ENCODE measurements at places on chromosomes 3 and 15.
A peak's percentile ranks its signal among the peaks of the same experiment; 100 is the strongest.

GRCh38 chr3:5239602-5240001 is 52.1 kb downstream of the EDEM1 start:
- peak; percentile 19 for DNase-seq

DNA sequence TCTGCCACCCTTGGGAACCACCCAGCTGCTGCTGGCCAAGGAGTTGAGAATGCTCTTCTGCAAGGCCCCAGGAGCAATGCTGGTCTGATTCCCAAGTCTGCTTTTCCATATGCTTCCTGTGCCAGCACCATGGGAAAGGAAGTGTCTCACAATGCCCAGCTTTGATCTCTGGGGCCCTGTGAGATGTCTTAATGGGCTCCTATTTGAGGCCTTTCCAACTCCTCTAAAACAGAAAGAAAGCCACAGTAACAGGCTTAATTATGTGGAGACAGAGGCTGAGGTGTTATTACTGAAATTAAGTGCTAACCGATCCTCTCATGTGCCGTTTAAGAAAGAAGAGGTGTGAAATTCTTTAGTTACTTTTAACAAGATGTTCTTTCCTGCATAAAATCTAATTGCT is 4.5 kb downstream of the EOGT start:
- DNase-seq, result no peak

DNA sequence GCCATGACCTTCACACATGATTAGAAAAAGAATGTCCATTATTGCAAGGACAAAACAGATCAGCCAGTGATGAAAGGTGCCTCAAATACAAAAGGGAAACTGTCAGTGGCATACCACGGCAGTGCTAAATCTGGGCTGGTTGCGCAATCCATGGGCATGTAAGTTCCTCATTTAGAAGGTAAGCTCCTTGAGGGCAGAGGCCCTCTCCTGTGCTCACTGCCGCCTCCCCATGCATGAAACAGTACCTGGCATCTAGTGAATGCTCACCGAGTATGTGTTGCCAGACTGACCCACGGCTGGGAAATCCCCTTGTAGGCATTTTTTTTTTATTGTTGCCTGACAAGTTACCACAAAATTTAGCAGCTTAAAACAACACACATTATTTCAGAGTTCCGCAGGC is 312.1 kb upstream of the CHRM5 start:
- no peak for DNase-seq

GRCh38 chr3:67245545-67245944 is 247.4 kb downstream of the KBTBD8 start:
- no peak for DNase-seq

DNA sequence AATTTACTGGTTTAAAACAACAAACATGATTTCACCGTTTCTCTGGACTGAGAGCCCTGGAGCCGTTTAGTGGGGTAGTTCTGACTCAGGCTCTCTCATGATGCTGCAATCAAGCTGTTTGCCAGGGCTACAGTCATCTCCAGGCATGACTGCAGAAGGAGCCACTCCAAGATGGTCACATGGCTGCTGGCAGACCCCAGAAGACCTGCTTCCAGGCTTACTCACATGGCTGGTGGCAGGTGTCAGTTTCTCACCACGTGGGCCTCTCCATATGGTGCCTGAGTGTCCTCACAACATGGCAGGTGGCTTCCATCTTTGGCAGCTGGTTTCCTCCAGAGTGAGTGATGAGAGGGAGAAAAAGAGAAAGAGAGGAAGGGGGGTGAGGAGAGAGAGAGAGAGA is 378.3 kb upstream of the RGMA start:
- DNase-seq, result no peak

GRCh38 chr3:37463163-37463562 is 288.8 kb upstream of the LRRFIP2 start:
- DNase-seq, result no peak

DNA sequence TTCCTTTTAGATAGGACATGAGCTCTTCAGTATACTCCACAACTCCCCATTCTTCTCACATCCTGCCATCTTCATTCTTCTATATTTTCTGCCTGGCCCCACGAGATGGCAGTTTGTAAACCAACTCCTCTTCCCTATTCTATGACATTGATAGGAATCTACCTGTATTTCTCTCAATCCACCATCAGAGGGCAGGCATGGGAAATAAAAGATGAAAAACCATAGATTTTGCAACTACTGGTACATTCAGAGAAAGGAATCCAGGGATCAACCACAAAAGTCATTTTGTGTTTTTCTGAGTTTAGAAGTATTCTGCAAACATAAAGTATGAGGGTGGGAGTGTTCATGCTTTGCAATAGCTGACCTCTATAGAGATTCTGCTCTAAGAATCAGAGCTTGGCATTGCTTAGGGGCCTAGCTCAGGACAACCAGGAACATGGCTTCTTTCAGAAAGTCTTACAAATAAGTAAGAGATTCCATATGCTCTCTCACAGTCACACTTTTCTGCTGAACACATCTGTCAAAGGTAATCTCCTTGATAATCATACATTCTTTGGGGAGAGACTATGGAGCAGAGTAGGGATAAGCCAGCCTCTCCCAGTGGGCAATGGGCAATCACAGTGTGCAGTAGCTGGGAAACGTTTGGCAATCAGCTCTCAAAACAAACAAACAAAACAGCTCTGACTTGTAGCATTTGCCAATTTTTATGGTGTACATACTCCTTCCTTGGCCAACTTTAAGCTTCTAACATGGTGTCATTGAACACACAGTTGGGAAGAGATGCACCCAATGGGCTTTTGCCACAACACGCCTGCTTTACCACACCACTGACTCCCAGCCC is 43.1 kb upstream of the SLC25A36 start:
- DNase-seq, result no peak

DNA sequence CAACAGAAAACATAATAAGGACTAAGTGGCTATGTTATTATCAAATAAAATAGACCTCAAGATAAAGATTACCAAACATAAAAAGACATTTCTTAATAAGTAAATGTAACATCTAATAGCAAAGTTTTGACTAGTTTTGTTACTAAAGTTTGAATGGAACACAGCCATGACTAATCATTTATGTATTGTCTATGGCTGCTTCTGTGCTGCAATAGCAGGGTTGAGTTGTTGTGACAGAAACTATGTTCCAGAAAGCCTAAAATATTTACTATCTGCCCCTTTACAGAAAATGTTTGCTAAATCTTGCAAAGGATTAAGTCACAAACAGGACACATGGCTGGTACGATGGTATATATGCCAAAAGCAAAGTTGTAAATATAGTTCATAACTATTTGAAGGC is 37.9 kb upstream of the MYH15 start:
- no peak for DNase-seq

DNA sequence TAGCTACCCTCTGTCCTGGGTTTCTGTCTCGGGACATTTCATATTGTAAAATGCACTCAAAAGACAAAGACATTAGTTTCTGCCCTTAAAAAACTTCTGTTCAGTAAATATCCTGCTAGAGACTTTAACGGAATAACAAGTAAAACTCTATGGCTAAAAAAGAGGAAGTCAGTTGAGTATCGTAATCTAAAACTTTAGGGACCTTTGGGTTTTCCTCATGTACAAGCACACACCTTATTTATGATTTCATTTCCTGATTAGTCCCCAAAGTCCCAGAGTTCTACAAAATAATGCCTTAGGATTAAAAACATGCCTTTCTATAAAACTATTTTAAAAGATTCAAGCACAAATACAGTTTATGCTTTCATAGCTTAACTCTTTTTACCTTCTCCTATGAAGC is 585.9 kb downstream of the UNC13C start:
- DNase-seq, result no peak

GRCh38 chr3:58683466-58683865 is 16.9 kb upstream of the FAM3D start:
- DNase-seq, result peak; percentile 43

GRCh38 chr3:140359233-140359995 is 318.4 kb upstream of the TRIM42 start:
- no peak for DNase-seq

- DNase-seq, result no peak
Observed at GRCh38 chr3:147396712-147397046, 9.7 kb downstream of the ZIC4 start.

DNA sequence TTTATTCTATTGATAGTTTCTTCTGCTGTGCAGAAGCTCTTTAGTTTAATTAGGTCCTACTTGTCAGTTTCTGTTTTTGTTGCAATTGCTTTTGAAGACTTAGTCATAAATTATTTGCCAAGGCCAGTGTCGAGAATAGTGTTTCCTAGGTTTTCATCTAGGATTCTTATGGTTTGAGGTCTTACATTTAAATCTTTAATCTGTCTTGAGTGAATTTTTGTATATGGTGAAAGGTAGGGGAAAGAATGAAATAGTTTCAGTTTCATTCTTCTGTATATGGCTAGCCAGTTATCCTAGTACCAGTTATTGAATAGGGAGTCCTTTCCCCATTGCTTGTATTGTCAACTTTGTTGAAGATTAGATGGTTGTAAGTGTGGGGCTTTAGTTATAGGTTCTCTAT is 10.6 kb upstream of the GCSAM start:
- DNase-seq, result no peak

GRCh38 chr3:42130007-42130328 is 38.8 kb downstream of the TRAK1 start:
- no peak for DNase-seq

- DNase-seq, result no peak
Observed at GRCh38 chr15:31362886-31363285, 36.3 kb downstream of the KLF13 start.

- no peak for DNase-seq
Observed at GRCh38 chr3:131223373-131224289, 157.9 kb upstream of the NUDT16 start.

GRCh38 chr15:25783607-25784540 is 79.3 kb downstream of the ATP10A start:
- peak; percentile 33 for DNase-seq

DNA sequence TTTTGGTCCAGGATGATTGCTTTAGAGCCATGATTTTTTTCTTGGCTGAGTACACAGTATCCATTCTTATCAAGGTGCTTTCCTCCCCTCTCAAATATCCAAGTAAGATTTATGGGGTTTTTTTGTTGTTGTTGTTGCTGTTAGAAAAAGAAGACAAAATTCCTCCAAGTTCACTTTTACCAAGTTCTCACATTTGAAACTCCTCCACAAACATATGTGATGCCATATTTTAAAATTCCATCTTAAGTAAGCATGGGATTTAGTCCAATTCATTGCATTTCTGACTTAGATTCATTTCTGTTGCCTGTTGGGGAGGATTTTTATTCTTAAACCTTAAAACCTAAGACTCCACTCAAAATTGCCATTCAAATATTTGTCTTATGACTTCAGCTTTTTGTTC is 128.6 kb upstream of the SPATA12 start:
- DNase-seq, result no peak

- DNase-seq, result no peak
Observed at GRCh38 chr15:74391582-74392450, 24.4 kb upstream of the CYP11A1 start.

DNA sequence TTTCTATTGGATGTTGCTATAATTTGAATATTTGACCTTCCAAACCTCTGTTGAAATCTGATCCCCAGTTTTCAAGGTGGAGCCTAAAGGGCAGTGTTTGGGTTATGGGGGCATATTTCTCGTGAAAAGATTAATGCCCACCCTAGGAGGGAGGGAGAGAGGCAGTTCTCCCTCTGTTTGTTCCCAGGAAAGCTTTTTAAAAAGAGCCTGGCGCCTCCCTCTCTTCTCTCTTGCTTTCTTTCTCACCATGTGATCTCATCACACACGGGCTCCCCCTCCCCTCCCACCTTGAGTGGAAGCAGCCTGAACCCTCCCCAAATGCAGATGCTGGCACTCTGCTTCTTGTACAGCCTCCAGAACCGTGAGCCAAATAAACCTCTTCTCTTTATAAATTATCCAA is 12.4 kb upstream of the GABRA5 start:
- DNase-seq, result no peak

GRCh38 chr3:72487946-72488737 is 360.1 kb downstream of the SHQ1 start:
- no peak for DNase-seq

DNA sequence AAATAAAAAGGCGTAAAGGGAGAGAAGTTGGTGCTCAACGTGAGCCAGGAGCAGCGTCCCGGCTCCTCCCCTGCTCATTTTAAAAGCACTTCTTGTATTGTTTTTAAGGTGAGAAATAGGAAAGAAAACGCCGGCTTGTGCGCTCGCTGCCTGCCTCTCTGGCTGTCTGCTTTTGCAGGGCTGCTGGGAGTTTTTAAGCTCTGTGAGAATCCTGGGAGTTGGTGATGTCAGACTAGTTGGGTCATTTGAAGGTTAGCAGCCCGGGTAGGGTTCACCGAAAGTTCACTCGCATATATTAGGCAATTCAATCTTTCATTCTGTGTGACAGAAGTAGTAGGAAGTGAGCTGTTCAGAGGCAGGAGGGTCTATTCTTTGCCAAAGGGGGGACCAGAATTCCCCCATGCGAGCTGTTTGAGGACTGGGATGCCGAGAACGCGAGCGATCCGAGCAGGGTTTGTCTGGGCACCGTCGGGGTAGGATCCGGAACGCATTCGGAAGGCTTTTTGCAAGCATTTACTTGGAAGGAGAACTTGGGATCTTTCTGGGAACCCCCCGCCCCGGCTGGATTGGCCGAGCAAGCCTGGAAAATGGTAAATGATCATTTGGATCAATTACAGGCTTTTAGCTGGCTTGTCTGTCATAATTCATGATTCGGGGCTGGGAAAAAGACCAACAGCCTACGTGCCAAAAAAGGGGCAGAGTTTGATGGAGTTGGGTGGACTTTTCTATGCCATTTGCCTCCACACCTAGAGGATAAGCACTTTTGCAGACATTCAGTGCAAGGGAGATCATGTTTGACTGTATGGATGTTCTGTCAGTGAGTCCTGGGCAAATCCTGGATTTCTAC is at the start of gene RARB:
RARB (plus strand) TSS at position 322 of the 847 bp plus-strand sequence; CDS start at position 791, 469 bp downstream.
- DNase-seq, result no peak

GRCh38 chr3:123941121-123941520 is 19.9 kb downstream of the CCDC14 start:
- DNase-seq, result no peak

GRCh38 chr3:113304856-113305540 is 93.6 kb downstream of the BOC start:
- no peak for DNase-seq

DNA sequence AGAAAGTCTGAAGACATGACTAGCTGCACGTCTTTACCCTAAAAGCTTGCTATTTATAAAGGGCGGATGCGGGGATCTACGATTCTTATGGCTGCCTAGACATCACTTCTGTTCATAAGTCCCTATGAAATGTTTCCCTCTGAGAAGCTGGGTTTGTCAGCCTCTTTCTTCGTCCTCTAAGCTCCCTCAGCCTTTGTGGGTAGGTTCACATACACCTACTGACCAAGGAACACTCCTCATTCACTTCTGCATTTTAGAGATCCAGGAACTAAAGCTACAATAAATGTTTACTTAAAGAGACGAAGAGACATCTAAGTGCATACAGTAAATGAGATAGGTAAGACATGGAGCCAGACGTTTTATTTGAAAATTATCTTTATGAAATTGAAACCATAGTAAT is 16.7 kb upstream of the RAMAC start:
- DNase-seq, result no peak

DNA sequence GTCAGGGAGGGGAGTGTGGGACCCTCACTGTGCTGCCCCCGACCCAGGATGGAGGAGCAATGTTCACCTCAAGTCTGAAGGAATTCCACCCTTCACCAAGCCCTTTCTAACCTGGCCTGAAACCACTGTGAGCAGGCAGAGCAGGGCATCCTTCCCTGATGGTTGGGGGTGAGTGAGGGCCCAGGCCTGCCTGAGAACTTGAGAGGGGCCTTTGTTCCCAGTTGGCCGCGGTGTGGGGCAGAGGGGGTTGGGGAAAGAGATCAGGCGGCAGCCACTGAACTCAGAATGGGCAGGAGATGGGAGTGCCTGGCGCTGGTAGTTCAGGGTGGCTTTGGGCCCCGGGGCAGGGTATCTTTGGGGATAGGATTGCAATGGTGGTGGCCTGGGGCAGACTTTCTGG is 103.5 kb upstream of the RPL32 start:
- DNase-seq, result no peak

Data from stimulated activated CD4-positive, alpha-beta T cell treated with anti-CD3 and anti-CD28 coated beads, Interleukin-1b, Interleukin-23, amount 100 ng/mL, for 48 hours (primary cell).